ENCODE measurements at places on chromosomes 7 and 10.

- DNase-seq: no peak
Measured at GRCh38 chr7:98234429-98235147, 17.4 kb downstream of the TECPR1 start.

DNA sequence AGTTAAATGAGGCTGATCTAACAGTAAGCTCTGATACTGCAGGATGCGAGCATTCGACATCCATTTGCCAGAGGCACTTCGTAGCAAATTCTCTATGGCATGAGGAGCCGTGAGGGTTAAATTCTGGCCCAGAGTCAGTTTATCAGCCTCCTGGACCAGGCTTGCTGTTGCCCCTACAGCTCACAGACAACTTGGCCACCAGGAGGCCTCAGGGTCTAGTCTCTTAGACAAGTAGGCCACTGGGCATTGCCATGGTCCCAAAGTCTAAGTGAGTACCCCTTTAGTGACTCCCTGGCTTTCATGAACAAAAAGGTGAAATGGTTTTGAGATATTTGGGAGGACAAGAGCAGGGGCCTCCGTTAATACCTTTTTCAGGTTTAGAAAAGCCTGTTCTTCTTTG is 178.0 kb upstream of the MBL2 start:
- DNase-seq: no peak

DNA sequence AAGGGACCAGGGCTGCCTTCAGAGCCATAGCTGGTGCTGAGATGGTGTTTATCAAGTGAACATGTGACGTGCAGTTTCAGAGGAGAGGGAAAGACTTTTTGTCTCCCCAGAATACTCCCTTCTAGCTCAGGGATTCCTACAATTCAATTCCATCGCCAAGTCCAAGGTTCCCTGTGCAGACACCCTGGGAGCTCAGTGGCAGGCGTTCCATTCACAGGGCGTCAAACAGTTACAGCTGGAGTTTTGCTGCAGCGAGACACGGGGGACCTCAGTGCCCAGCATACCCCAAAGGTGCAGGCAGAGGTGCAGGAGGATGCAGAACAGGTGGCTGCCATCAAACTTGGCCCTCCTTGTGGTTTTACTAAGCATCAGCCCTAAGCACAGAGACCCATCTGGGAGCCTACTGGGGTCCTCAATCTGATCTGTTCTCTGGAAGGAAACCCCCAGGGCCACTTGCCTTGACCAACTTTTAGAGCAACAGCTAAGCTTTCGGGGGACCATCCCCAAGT is 846 bp upstream of the CALML5 start:
- no peak for DNase-seq

DNA sequence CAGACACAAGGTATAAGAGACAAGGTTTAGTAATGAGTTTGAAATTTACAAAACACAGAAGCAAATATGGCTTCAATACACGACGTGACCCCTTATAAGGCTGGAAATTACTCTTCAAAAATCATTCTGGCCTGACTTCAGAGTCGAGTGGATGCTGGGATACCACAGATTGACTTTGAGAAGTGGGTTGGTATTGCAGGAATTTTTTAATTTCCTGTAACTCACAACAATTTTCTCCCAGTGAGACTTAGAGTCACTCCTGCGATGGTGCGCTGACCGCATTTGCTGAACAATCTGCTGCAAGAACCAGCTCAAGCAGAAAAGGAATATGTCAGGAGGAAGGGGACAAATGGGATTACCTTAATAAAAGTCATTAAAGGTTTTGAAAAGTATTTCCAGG is 132.1 kb downstream of the EMX2 start:
- DNase-seq: no peak

- no peak for DNase-seq
Measured at GRCh38 chr10:27944005-27944404, 54.9 kb downstream of the ODAD2 start.

- no peak for DNase-seq
Measured at GRCh38 chr10:31975157-31975765, 46.6 kb upstream of the ARHGAP12 start.

Measured in NCI-H1694 treated with DMSO at 0.1 percent for 48 hours (cell line).